ENCODE measurements at places on chromosomes 2 and 18.
A peak's percentile ranks its signal among the peaks of the same experiment; 100 is the strongest.

DNA sequence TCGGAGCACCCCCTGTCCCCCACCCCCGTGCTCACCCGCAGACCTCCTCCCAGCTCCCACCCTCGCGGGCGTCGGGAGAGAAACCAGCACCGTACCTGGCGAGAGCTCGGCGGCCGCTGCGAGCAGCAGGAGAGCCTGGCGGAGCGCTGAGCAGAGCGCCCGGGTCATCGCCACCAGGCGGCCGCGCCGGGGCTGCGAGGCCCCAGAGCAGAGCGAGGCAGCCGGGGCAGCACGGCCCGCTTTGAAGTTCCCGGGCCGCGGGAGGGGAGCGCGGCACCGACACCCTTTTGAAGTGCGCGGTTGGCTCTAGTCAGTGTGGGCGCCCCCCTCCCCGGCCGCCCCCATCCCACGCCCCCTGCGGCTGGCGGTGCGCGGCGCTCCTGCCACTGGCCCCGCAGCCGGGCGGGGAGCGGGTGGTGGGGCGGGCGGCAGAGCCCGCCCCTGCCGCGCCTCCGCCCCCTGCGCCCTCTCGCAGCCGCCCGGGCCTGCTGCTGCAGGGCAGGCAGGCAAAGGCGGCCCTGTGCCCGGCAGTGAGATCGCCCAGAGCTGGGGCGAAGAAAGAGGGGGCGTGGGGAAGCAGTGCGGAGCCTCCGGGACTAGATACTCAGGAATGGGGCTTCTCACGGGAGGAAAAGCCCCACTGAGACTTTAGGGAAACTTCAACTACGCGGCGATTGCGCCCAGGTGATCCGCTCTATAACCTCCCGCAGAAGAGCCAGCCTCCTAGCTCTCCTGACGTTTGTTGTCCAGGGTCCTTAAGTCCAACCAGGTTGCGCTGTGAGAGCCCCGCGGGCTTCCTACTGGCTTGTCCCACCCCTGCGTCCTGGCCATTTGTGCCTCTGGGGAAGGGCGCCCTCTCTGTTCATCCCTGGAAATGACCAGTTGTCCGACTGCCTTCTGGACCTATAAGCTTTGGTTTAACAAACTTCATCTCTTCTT lies at the start of gene ACVR1C:
Gene ACVR1C, minus strand, starts transcription at position 388 of the 939 bp plus-strand sequence. Its CDS starts 220 bp downstream, at position 168.
- DNase-seq: peak; percentile 96

DNA sequence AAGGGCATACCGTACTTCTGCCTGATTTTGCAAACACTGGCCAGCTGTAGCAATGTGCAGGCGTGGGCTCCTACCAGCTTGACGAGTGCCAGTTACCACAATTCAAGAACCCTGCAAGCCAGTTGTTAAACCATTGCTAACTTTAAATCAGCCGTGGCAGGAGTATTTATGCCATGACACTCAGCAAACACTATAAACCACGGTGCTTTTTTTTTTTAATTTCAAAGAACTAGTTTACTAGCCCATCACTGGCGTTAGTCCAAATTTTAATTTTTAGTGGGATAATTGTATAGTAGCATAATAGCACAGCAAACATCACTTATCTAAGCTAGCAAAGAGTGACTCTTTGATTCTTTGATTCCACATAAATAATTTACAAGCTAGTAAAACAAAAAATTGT lies 111.1 kb downstream of the COL4A4 start:
- no peak for DNase-seq

GRCh38 chr18:24968238-24968775 lies 383.7 kb downstream of the ZNF521 start:
- no peak for DNase-seq

DNA sequence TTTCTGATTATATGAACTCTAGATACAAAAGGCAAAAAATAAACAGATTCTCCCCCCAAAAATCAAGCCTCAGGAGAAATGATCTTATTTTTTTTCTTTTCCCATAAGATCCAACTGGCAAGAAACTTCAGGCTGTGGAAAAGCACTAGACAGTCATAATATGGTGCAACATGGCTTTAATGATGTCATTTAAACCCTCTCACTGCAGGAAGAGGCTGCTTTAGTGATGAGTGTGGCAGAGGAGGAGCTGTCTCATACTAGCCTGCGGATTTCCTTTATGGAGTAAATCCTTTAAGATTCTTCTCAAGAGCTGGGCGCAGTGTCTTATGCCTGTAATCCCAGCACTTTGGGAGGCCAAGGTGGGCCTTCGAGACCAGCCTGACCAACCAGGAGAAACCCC lies 83.3 kb upstream of the CD28 start:
- peak; percentile 26 for DNase-seq

DNA sequence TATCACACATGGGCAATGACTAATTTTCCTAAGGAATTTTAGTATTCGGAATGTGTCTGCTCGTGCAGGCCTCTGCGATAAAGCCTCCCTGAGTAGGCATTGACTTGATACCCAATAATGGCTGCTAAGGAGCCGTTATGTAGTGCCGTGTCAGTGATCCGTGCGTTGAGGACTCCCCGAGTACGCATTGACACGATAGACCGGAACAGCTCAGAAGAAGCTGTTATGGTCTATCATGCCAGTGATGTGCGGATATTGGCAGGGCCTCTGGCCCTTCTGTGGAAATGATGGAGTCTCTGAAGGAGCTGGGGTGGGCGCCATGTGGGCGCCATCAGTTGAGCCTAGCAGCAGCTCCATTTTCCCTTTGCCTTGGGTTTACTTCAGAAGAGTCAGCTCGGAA lies 29.1 kb downstream of the ZEB2 start:
- DNase-seq: no peak

DNA sequence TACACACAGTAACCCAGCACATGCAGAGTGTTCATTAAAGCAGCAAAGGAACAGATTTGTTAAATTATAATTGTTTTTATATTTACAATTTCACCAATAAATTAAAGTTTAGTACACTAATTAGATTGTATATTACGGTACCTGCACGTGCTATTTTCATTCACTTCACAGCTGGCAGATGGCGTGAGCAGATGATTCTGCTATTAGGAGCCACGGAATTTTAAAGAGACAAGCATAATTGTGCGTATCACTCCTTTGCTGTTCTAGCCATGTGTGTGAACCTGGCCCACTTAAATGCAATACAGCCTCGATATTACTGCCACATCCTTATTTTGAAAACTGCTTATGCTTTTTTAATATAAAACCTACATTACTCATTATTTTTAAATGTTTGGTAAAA lies 332.8 kb upstream of the SOX11 start:
- no peak for DNase-seq

- DNase-seq: no peak
Measured at GRCh38 chr2:238013806-238014205, 47.0 kb downstream of the UBE2F start.

GRCh38 chr2:119308793-119309330 lies 57.8 kb downstream of the C2orf76 start:
- DNase-seq: no peak

- no peak for DNase-seq
Measured at GRCh38 chr2:74504591-74504990, 2.9 kb downstream of the PCGF1 start.

GRCh38 chr2:204223544-204223943 lies 287.0 kb downstream of the ICOS start:
- no peak for DNase-seq

DNA sequence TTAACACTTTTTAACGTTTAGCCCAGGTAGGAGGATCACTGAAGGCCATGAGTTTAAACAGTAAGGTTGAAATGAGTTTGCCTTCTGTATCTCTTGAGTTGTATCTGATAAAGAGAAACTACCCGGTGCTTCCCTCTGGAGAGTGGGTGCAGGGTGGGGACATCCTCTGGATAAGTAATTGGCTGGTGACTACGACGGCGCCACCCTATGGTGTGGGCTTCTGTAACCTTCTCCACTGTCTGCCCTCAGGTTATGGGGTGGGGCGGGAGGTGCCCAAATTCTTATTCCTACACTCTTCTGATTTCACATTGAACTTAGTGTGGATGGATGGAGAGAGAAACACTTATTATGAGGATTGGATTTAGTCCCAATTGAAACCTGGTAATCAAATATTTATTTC lies 68.8 kb downstream of the LDLRAD4 start:
- DNase-seq: no peak

DNA sequence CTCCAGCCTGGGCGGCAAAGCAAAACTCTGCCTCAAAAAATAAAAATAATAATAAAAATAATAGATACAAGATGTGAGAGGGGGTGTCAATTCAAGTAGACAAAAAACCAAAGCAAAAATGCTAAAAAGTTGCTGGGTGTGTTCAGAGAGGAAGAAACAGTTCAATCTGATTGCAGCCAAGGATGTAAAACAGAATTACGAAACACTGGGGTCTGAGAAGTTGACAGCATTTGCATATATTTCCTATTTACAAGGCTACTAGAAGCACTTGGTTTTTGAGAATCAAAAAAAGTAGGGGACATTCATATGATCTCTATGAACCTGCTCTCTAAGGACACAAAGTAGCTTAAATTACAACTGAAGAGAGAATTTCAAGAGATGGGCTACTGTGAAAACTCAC lies 7.6 kb downstream of the TRIP12 start:
- no peak for DNase-seq

- no peak for DNase-seq
Measured at GRCh38 chr18:2402084-2402483, 169.2 kb downstream of the METTL4 start.

- DNase-seq: no peak
Measured at GRCh38 chr18:58177004-58177717, 133.1 kb downstream of the NEDD4L start.

DNA sequence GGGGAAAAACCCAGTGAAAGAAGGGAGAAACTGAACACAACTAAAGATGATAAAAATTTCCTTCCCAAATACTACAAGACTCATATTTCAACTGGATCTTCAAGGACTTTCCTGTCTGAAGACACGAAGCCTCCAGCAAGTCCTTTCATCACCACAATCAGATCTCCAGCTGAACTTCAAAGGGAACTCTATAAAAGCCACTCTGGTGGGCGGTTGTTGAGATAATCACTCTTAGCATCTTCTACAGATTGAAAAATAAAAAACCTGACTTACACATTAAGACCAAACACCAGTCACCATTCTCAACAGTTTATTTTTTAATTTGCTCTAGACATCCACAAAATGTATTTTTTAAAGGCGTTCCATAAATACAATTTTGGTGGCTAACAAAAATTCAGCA lies 4.4 kb downstream of the REV1 start:
- peak; percentile 26 for DNase-seq

DNA sequence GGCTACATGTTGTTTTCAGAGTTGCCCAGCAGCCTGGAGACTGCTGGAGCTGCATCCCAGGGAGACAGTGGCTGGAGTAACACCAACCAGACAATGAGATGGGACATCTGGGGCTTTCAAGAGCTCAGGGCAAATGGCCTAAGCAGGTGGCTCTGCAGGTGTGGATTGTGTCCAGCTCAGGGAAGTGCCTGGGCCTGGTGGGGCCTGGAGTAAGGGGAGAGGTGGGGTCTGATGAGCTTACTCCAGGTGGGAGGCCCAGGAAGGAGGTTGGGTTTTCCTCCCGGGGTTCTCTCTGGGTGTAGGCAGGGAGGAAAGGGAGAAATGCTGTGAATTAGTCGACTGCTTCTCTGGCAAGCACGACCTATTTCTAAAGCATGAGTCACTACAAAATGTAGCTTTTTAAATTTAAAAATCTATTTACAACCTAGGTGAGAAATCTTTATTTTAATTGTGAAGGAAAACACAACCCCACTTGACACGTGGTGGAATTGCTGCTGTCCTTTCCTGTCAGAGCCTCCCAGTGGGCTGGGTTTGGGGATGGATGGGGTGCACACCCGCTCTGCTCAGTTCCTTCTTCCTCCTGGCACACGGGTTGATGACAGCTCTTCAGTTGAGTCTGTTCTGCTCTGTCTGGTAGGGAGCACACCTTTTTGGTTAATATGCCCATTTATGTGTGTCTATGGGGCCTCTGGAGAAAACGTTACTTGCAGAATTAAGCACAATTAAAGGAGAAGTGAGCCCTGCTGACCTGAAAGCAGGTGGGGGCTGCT lies 81.6 kb downstream of the SH3RF3 start:
- DNase-seq: no peak

- no peak for DNase-seq
Measured at GRCh38 chr2:136207030-136207623, 89.2 kb upstream of the CXCR4 start.

GRCh38 chr2:85589982-85590791 lies 5.4 kb upstream of the RNF181 start:
- DNase-seq: no peak

GRCh38 chr2:42914314-42914713 lies 121.9 kb upstream of the HAAO start:
- no peak for DNase-seq

DNA sequence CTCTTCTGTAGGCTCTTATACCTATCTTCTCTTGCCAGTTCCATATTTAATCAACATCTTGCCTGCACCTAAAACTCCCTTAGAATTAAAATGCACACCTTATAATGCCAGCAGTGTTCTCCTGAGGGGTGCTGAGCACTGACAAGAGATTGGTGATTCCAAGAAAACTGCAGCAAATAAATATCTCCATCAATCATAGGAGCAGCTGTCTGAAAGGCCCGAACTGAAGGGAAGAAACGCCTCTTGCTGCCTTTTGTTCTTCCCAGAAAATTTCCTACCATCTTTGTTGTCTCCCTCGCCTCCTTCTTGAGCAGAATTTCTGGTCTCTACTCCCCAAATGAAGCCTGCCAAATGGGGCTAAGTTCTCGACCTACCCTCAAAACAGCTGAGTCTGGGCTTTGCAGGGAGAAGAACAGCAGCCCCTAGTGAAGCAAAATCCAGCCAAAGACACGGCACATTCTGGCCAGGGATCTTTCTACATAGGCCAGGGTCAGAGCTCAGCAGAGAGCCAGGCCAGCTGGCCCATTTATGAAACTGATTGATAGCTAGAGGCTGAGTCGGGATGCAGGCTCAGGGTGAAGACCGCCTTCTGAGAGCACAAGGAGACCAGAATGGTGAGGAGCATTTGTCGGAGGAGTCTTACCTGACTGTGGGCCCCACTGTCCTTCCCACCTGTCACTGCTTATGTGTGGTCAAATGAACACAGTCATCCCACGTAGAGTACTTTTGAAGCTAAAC lies 20.4 kb upstream of the TMEM247 start:
- DNase-seq: no peak

- no peak for DNase-seq
Measured at GRCh38 chr18:63617049-63617914, 26.8 kb downstream of the SERPINB4 start.

DNA sequence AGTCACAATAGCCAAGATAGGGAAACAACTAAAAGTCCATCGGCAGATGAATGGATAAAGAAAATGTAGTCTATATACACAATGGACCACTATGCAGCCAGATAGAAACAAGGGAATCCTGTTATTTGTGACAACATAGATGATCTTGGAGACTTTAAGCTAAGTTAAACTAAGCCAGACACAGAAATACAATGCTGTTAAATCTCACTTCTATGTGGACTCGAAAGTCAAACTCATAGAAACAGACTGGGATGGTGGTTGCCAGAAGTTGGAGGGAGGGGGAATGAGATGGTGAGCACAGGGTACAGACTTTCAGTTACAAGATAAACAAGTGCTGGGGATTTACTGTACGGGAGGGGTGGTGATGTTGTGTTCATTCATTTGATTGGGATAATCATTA lies 5.4 kb upstream of the CNDP1 start:
- DNase-seq: no peak

GRCh38 chr18:79684283-79684631 lies 4.7 kb downstream of the CTDP1 start:
- DNase-seq: no peak

Data from ELF-1 (cell line).